Mesothelial cell of epicardium (in vitro differentiated cells): ENCODE measurements at places on chromosomes 4 and X.

GRCh38 chr4:108107101-108107500 lies 61.6 kb downstream of the LEF1 start:
- DNase-seq = no peak

DNA sequence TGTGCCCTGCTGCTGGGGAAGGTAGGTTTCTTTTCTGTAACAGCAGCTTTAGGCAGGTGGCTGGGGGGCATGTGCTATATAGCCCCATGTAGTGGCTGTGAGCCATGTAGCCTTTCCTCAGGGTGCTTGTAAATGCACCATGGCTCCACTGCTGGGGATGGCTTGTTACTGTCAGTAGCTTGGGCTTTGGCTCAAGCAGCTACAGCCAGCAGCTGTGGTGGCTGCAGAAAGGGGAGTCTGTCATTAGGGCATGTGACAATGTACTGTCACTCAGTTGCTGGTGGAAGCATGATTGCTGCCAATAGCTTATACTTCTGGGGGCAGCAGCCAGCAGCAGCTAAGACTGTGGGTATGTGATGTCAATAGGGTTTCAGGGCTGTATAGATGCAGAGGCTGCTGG lies 33.9 kb upstream of the DDIT4L start:
- DNase-seq = no peak

DNA sequence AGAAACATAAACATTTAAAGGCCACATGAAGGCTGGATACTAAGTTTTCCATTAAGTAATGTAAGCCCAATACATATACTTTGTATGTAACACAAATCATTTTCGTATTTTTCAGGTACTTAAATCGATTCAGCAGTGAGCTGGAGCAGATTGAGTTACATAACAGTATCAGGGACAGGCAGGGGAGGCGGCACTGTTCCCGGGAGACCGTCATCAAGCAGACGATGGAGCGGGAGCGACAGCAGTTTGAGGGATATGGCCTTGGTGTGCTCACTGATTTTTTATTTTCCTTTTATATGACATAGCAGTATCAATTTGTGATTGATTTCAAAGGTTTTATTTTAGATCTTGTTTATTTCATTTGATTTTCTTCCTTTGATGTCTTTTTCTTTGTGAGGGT lies 20.7 kb downstream of the TMA16 start:
- no peak for DNase-seq

DNA sequence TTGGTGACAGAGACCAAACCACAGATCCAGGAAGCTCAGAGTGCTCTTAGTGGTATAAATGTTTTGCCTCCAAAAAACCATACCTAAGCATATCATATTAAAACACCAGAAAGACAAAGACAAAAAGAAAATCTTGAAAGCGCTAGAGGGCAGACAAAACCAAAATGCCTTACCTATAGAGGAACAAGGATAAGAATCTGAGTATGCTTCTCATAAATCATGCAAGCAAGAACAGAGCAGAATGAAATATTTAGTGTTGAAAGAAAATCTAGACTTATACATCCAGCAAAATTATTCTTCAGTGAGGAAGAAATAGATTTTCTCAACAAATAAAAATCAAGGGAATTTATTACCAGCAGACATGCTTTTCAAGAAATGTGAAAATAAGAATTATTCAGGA lies 941.0 kb upstream of the INTU start:
- DNase-seq = no peak

GRCh38 chrX:103919270-103919637 lies 43.2 kb upstream of the TMSB15B start:
- DNase-seq = no peak

DNA sequence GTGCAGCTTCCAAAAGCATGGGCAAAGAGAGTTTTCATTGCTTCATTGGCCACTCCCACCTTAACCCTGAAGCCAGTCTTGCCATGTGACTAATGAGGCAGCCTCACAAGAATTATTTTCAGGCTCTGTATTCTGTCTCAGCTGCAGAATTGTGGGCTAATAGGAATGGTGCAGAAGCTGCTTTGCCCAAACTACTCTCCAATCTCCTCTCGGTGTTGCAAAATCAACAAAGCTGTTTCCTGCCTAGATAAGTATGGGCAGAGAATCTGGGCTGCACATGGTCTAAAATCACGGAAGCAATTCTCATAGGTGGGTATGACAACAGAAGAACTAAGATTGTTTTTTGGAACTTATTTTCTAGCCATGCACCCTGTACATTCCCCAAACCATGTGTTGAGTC lies 31.4 kb downstream of the PPP1R2C start:
- no peak for DNase-seq

GRCh38 chr4:89486042-89486441 lies 178.4 kb upstream of the GPRIN3 start:
- DNase-seq = no peak

DNA sequence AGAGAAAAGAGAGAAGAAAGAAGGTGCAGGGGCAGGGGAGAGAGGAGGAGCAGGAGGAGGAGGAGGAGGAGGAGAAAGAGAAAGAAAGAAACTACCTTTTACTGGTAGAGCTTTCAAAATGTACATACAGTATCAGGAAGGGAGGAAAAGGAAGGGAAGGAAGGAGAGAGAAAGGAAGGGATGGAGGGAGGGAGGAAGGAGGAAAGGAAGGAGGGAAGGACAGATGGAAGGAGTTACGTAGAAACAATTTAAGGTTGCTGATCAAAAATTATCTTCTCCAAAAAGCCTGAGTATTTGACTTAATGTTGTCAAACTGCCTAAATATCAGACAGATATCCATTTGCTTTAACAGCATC lies 13.4 kb downstream of the TBC1D9 start:
- DNase-seq = no peak

DNA sequence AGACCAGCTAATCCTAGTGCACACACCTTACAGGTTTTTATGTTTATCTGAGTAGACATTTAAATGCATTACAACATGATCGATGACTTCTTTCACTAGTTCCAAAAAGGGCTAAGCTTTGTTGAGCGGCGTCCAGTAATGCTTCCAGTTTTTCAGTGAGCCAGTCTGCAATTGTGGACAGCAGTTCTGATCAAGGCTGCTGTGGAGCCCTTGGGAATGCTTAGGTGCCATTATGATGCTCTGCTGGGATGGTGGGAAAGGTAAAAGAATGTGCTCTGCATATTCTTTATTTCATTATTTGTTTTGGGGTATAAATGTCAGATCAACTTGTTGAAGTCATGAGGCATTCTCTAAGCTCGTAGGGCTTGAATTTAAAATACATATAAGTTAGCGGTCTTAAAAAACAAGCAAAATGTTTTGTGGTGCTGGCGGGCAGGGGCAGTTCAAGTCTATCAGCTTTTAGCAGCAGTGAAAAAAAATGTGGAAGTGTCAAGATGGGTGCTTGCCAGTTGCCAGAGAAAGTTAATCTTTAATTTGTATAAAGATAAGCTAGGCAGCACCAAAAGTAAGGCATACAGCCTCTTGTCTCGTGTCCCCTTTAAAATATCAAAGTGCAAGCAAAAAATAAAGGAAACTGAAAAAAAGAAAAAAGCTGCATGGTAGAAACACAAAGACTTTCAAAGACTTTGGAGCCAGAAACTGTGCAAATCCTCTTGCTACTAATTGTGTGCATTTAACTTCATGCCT lies 5.8 kb downstream of the MID1IP1 start:
- DNase-seq = no peak

DNA sequence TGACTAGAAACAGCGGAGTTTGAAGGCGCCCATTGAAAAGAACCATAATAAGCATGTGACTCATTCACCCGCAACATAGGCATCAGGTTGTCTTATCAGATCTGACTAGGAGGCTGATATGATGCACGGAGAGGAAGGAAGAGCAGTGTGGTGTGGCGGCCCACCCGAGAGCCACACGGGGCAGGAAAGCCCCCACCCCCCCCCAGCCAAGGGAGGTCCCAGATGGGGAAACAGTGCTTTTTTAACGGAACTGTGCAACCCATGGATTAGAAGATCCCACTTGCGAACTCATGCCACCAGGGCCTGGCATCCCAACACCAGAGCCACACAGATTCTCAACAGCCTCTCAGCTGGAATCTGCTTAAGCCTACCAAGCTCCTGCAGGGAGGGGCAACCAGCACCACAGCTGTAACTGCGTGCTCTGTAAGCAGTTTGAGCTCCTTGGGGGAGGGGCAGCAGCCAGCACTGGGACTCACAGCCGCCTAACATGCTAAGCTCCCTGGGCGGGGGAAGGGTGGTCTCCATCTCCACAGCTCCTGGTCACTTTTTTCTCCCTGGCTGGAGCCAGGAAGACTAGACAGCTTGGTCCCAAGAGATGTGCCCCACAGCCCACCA lies 466.2 kb downstream of the PDGFC start:
- DNase-seq = no peak

DNA sequence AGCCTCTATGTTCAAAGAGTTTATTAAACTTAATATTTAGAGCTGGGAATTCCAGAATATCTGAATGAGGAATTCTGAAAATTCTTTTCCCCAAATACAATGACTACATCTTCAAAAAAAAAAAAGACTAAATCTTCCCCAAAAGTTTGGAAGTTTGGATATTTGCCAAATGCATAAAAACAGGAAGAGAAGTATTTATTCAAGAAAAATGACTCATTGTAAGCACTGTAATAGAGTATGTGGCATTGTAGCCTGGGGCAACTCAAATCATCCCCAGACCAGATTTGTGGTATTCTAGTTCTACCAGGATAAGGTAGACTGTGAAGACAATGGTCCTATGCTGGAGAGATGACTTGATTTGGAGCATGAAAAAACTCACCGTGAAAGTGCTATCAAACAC lies 78.5 kb upstream of the PDHA2 start:
- no peak for DNase-seq

- DNase-seq = no peak
Measured at GRCh38 chr4:168852387-168852786, 157.7 kb downstream of the CBR4 start.

DNA sequence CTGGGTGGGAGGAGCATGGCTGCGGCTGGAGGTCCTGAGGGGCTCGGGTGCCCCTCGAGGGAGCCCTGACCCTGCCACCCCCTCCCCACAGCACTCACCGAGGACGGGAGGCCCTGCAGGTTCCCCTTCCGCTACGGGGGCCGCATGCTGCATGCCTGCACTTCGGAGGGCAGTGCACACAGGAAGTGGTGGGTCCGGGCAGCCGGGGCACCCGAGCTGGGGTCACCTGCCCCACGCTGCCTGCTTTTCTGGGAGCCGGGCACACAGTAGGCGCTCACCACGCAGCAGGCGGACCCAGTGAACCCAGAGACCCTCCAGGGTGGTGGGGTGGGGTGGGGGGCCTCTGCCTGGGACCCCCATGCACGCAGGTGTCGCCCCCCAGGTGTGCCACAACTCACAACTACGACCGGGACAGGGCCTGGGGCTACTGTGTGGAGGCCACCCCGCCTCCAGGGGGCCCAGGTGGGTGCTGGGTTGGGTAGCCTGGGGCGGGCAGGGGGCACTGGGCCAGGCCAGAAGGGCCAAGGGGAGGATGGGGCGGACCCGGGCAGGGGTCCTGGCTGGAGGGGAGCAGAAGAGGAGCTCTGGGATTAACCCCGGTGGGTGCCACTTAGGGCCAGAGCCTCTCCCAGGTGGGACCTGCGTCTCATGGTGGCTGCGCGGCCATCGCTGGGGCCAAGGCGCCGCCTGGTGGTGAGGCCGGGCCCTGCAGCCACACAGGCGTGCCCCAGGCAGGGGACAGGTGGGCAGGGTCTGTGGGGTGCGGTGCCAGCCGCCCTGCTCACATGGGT lies 1.4 kb downstream of the HGFAC start:
- DNase-seq = no peak

DNA sequence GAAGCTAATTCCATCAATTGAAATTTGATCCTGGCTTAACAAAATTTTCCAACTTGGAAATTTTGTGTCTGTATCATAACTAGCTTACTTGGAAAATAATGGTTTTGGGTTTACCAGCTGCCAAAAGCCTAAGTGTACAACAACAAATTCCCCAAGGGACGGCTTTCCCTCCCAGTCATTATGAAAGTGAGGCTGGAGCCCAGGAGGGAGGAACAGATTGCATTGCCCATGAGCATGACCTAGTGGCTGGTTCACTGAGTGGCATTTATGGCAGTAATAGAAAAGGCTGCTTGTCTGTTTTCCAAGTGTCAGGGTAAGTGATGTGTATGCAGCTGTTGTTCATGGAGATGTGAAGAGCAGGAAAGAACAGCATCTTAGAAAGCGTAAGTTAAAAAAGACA lies 70.8 kb upstream of the HHIP start:
- DNase-seq = no peak

DNA sequence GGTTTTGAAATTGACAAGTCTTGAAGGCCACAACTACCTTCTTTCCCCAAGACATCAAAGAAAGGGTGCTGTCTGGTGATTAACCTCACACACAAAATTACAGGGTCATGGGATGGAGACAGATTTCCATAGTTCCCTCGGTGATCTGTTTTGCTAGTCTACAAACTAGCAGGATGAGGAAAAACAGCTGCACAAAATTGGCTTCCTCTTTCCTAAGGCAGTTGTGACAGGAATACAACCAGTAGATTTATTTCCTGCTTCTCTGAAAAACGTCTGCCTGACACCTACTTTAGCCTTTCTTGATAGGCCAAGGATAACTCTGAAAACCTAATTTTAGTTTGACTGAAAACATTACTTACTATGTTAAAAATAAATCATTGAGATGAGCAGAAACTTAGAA lies 39.6 kb downstream of the DKK2 start:
- DNase-seq = no peak

GRCh38 chr4:85132570-85132969 lies 166.1 kb upstream of the WDFY3 start:
- no peak for DNase-seq

- DNase-seq = no peak
Measured at GRCh38 chr4:1014291-1015167, 3.1 kb downstream of the FGFRL1 start.

- DNase-seq = no peak
Measured at GRCh38 chr4:165516281-165516833, 137.5 kb downstream of the CPE start.

DNA sequence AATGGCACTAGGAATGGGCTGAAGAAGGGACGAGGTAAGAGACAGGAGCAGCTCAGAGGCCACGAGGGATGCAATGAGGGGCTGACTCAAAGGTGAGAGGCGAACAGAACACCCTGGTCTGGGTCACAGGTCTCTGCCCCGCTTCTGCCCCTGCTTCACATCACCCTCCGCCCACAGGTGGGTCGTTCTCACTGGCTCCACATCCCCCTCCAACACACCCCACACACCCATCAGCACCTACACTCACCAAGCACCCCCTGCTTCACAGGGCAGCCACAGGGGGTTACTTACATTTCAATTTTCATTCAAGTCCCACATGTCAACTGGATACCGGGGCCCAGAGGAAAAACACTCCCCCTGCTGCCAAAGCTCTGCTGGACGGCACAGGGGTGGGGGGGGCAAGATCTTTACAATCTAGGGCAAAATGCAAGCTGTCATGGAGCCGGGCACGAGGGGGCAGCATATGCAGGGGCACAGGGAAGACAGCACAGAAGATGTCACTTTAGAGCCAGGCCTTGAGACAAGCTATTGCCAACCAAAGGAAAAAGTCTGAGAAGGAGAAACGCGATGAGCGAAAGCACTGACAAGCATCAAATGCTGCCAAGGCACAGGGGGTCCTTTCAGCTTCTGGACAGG lies 94.0 kb downstream of the AFAP1 start:
- DNase-seq = no peak

- DNase-seq = no peak
Measured at GRCh38 chrX:24253469-24253868, 60.4 kb downstream of the SUPT20HL2 start.
